HCEC 1CT (cell line): ENCODE measurements at places on chromosomes 11 and 22.

DNA sequence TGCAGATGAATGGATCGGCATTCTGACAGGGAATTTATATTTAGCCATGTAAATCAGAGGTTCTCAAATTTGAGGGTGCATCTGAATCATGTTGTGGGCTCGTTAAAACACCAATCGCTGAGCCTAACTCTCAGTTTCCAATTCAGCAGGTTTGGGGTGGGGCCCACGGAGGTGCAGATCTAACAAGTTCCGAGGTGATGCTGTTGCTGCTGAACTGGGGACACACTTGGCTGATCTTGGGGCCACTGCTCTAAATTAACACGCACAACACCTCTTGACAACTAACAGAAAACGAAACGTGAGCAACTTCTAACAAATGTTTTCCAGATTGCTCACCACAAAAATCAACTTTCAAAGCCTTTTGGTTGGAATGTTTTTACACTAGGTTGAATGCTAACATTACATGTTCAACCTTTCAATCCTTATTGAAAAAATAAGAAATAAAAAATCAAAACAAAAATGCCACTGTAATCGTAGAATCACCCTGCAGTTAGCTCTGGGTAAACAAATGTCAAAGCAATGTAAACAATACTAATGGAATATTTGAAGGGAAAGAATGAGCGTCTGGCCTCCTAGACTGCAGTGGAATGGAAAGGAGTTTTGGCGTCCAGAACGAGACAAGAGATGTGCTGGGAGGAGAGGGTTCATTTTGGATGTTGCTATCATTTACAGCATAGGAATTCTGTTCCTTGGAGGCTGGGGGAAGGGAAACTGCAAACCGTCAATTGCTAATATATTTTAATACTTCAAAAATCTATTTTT lies 68.3 kb upstream of the SLC6A5 start:
- no peak for DNase-seq

GRCh38 chr11:101323997-101324396 lies 194.4 kb upstream of the PGR start:
- no peak for DNase-seq

DNA sequence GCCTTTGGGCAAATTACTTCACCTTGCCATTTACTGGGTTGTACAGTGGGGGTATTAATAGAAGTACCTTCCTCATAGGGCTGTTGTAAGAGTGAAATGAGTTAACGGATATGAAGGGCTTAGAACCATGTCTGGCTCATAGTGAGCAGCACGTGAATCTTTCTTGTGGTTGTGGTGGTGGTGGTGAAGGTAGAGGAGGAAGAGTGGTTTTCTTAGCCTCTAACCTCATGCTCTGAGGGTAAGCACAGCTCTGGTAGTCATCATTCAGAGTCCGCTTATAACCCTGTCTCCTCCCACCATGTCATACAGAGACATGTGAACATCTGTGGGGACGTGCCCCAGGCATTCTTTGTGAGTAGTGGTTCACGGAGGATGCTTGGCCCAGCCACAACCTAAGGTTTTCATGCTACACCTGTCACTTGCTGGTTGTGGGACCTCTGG lies 43.6 kb downstream of the TEAD1 start:
- no peak for DNase-seq

DNA sequence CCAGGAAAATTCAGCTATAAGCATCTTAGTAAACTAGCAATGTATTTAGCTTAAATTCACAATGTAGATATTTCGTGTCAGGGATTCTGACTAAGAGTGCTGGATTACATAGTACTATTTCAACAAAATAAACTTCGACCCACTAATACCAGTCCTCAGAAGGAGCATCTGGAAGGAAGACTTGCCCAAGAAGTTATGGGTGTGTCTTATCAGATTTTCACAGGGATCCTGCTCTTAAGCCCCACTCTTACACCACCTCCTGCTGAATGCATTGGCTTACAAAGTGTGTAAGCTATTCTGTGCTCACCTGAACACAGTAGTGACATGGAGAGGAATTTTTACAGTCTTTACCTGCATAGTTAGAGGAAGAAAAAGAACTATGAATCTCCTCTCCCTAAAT lies 35.4 kb upstream of the ANO5 start:
- no peak for DNase-seq

DNA sequence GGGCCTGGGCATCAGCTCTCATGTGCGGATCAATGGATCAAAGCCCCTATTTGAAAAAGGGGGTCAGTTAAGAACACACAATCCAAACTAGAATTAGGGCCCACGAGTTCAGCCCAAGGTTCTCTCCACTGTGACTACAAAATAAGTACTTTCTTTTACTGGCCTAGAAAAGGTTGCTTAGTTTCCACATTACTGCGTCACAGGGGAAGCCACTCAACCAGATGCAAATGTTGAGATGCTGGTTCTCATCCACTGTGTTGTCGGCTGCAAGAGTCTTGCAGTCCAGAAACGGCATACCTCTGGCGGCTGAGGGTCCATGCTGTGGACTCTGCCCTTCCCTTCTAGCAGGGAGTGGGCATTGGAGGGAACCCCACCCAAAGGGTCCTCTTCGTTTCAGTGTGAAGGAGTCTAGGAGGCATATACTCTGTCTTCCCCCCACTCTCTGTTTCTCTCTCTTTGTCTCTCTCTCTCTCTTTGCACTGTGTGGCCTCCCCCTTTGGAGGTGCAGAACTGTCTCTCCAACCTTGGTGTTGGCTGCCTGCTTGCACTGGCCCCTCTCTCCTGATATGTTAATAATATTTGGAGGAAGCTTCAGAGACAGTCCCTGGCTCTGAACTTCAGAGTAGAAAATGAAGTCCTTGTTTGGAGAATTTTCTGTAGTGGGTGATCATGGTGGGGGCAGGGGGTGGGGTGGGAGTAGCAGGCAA lies 99.0 kb upstream of the NNMT start:
- DNase-seq = no peak

GRCh38 chr11:34499719-34500500 lies 13.7 kb downstream of the ELF5 start:
- no peak for DNase-seq

- DNase-seq = no peak
These were observed 188.6 kb upstream of the MTMR2 start for GRCh38 chr11:96112192-96113128.
